Left ventricle myocardium inferior (tissue), 1 donor: ENCODE measurements at places on chromosomes 12 and 14. TPM values are rescaled to one million over a fixed set of nuclear protein-coding genes. Genes with fewer than 3 reads are reported as not detected.
A peak's percentile ranks its signal among the peaks of the same experiment; 100 is the strongest.

FCF1 gene
- total RNA-seq: 42.7 TPM

REP15 gene
- 5.5 TPM for total RNA-seq

POTEM gene
- not detected for total RNA-seq

PRPH gene
- not detected for total RNA-seq

CD9 gene
- 55.5 TPM for total RNA-seq

SH2B3 gene
- total RNA-seq: 50.5 TPM

CHD8 gene
- 27.9 TPM for total RNA-seq

LGALS3 gene
- 194 TPM for total RNA-seq

DNA sequence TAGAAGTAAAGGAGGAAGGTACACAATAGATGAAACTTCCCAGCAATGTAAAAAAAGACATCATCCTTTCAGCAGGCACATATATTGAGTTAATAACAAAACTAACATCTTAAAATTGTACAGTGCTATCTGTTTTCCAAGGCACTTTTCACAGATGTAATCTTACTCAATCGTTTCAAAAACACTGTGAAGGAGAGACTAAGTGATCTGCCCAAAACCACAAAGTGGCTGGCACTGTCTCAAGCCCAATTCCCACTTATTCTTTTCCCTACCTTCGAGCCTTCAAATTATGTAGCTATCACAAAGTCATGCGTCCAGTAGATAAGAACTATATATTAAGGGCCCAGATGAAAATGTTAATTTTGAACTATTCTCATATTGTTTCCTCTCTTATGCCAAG, 193.6 kb upstream of the RASSF8 start:
- no peaks in the 10 kb centered on the region for H3K36me3 ChIP-seq
- no peaks in the 10 kb centered on the region for H3K4me1 ChIP-seq
- no peak for DNase-seq
- no peak overlapping the region for H3K4me3 ChIP-seq
- no peaks in the 10 kb centered on the region for H3K27me3 ChIP-seq

- H3K27ac ChIP-seq: peak overlapping the region; percentile 64
- no peak overlapping the region for H3K4me3 ChIP-seq
- H3K36me3 ChIP-seq: no peaks in the 10 kb centered on the region
- no peaks in the 10 kb centered on the region for H3K27me3 ChIP-seq
- H3K4me1 ChIP-seq: peaks cover 32% of the 10 kb centered on the region
- no peak for DNase-seq
These were observed 115.3 kb downstream of the RAD51B start for GRCh38 chr14:67934862-67935261.

GRCh38 chr14:101082436-101083384, 179.2 kb upstream of the RTL1 start:
- no peak overlapping the region for H3K4me3 ChIP-seq
- peaks cover 77% of the 10 kb centered on the region for H3K27me3 ChIP-seq
- peaks cover 3% of the 10 kb centered on the region for H3K4me1 ChIP-seq
- no peak for DNase-seq
- no peak overlapping the region for H3K27ac ChIP-seq

GRCh38 chr12:58815235-58815634, 105.1 kb downstream of the LRIG3 start:
- H3K36me3 ChIP-seq: no peaks in the 10 kb centered on the region
- H3K27me3 ChIP-seq: no peaks in the 10 kb centered on the region
- no peak overlapping the region for H3K4me3 ChIP-seq
- H3K27ac ChIP-seq: no peak overlapping the region
- DNase-seq: no peak

DNA sequence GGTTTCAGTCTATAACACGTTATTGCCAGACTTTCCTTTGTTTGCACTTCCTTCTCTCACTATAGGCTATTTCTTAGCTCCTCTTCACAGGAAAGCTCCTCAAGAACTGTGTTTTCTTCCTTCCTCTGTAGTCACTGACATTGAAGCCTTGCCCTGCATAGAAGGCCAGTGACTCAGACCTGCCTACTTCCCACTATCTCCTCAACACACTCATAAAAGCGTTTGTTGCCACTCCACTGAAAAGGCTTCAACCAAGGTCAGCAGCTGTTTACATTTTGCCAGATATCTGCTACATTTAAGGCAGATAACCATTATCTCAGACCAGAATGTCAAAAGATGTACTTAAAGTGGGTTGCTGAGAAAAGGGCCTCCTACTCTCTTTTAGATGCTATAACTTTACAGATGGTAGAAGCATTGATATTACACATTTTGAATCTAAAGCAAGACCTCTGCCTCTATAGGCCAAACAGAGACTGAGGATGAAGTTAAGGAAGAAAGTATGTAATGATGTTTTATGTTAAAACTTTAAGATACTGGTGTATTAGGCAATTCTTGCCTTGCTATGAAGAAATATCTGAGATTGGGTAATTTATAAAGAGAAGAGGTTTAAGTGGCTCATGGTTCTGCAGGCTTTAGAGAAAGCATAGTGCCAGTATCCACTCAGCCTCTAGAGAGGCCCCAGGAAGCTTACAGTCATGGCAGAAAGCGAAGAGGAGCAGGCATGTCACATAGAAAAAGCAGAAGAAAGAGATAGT, 233.3 kb upstream of the FLRT2 start:
- H3K27me3 ChIP-seq: no peaks in the 10 kb centered on the region
- no peaks in the 10 kb centered on the region for H3K36me3 ChIP-seq
- no peak for DNase-seq
- H3K27ac ChIP-seq: no peak overlapping the region
- H3K4me3 ChIP-seq: no peak overlapping the region

- no peak for DNase-seq
- peaks cover 95% of the 10 kb centered on the region for H3K4me1 ChIP-seq
- H3K27ac ChIP-seq: peak overlapping the region; percentile 81
These were observed 24.7 kb downstream of the SUSD6 start for GRCh38 chr14:69635981-69636639.

DNA sequence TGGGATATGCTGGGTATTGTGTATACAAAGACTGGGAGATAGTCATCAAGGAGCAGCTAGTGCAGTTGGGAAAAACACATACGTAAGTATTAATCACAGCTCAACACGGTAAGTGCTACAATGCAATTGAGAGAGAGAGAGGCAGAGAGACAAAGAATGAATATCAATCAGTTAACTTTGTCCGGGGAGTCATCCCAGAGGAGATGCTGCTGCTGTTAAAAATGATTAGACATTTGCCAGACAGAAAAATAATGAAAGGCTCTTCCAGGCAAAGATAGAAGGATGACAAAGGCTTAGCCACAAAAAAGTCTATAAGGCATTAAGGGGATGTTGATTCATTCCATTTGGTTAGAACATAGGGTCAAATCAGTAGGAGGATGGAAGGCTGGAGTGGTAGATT, 45.1 kb downstream of the AKAP6 start:
- no peaks in the 10 kb centered on the region for H3K36me3 ChIP-seq
- peaks cover 8% of the 10 kb centered on the region for H3K4me1 ChIP-seq
- no peak overlapping the region for H3K27ac ChIP-seq

DNA sequence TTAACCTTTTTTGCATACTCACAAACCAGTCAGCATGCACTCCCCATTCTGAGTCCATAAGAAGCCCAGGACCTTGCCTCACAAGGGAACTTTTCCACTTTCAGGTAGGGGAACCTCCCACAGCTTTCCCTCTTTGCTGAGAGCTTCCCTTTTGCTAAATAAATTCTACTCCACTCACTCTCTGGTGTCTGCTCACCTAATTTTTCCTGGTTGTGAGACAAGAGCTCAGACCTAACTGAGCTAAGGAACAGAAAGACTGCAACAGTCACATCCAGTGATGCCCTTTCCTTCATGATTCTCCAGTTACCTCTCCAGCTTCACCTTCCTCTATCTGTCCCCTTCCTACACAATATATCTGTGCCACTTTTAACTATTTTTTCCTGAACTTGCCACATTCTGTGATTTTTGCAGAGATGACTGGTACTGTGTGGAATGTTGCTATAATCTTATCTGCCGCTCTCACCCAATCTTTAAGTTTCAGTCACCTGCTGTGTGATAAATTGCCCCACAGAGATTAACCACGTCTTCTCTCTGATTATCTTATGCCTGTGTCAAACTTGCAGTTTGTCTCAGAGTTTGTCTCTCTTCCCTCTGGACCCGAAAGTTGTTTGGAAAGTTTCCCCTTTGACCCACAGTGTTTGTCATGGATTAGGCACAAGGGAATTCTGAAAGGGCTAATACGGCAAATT, 737.1 kb upstream of the FLRT2 start:
- no peak overlapping the region for H3K4me3 ChIP-seq
- no peaks in the 10 kb centered on the region for H3K4me1 ChIP-seq
- no peaks in the 10 kb centered on the region for H3K27me3 ChIP-seq
- no peaks in the 10 kb centered on the region for H3K36me3 ChIP-seq
- no peak overlapping the region for H3K27ac ChIP-seq
- DNase-seq: no peak

GRCh38 chr14:76551906-76552305, 176.0 kb downstream of the ESRRB start:
- peaks cover 11% of the 10 kb centered on the region for H3K27me3 ChIP-seq
- no peaks in the 10 kb centered on the region for H3K36me3 ChIP-seq
- no peak for DNase-seq
- no peaks in the 10 kb centered on the region for H3K4me1 ChIP-seq

GRCh38 chr14:74324931-74325361, 22.2 kb upstream of the ABCD4 start:
- DNase-seq: no peak
- H3K27me3 ChIP-seq: peaks cover 29% of the 10 kb centered on the region
- H3K4me3 ChIP-seq: no peak overlapping the region
- no peaks in the 10 kb centered on the region for H3K36me3 ChIP-seq

- H3K27ac ChIP-seq: no peak overlapping the region
- DNase-seq: no peak
- H3K4me3 ChIP-seq: no peak overlapping the region
These were observed 135.8 kb upstream of the PLXNC1 start for GRCh38 chr12:94012590-94012989.

DNA sequence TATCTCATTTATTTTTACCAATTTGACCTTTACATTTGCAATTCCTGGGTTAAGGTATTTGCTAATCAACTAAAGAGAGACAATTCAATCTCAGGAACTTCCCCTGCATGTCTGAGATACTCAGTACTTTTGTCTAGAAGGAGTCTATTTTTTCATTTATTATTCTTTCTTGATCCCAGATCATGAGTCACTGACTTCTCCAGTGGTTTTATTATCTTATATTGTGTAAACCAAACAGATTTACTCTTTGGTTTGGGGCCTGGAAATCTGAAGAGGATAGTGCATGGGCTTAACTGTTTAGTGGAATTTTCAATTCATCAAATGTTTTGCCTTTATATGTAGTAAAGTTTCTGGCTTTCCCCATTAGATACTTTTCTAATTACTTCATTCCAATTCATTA, 185.4 kb downstream of the ALG10B start:
- no peaks in the 10 kb centered on the region for H3K36me3 ChIP-seq
- no peak for DNase-seq
- no peak overlapping the region for H3K27ac ChIP-seq
- H3K4me1 ChIP-seq: no peaks in the 10 kb centered on the region

- no peak for DNase-seq
- H3K27ac ChIP-seq: no peak overlapping the region
These were observed 31.8 kb downstream of the PAH start for GRCh38 chr12:102885043-102885932.

DNA sequence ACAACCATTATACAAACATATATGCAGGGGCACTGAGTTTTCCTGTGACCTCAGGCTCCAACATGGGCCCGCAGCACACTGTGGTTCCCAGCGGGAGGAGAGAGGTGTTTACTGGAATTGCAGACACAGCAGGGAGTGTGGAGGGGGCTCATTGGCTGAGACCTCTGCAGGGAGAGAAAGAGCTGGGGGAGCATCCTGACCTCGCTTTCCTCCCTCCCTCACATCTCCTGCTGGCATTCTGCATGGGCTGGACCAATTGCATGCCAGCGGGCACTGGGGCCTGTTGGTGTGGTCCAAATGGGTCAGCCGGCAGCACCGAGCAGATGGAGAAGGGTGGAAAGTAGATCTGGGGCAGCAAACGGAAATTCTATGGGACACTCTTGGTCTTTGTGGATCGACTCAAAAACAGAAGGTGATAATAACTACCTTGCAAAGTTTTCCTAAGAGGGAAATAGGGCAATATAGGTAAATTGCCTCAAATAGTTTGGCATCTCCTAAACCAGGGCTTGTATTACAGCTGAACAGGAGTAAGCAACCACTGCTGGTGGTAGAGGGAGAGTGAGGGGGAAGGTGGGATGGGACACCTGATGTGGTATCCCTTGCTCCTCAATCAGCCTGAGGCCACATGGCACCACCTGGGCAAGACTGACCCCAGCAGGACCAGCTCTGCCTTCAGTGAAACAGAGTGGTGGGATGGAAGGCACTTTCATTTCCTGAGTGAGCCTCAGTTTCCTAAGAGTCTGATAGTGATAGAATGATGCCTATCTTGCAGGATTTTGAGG, 86.9 kb downstream of the NTF3 start:
- H3K27ac ChIP-seq: no peak overlapping the region
- H3K4me3 ChIP-seq: no peak overlapping the region
- H3K4me1 ChIP-seq: no peaks in the 10 kb centered on the region
- no peaks in the 10 kb centered on the region for H3K36me3 ChIP-seq

DNA sequence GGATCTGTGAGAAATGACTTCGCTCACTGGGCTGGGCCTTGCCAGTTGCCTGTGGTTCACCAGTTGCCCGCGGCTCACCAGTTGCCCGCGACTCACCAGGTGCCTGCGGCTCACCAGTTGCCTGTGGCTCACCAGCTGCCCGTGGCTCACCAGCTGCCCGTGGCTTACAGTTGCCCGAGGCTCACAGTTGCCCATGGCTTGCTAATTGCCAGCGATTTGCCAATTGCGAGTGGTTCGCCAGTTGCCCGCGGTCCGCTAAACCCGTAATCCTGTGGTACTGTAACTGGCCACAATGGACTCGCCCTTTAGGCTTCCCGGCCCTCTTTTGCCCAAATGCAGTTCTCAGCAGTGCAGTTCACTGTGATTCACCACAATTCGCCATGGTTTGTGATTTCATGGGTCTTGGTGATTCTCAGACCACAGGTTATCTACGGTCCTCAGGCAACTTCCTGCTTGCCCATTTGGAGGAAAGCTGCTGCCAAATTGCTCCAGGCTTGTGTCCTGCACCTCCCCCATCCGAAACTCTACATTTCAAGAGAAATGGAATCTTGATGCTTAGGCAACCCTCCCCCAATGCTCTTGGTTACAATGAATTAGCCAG, 15.0 kb upstream of the MEG3 start:
- H3K27ac ChIP-seq: no peak overlapping the region
- no peaks in the 10 kb centered on the region for H3K4me1 ChIP-seq
- H3K36me3 ChIP-seq: no peaks in the 10 kb centered on the region
- no peak for DNase-seq

- peaks cover 3% of the 10 kb centered on the region for H3K4me1 ChIP-seq
- H3K27me3 ChIP-seq: peaks cover 4% of the 10 kb centered on the region
- no peak overlapping the region for H3K27ac ChIP-seq
- no peak for DNase-seq
These were observed 12.5 kb upstream of the MAP4K5 start for GRCh38 chr14:50544911-50545310.

GRCh38 chr12:108798551-108799221, 58.7 kb downstream of the SSH1 start:
- H3K4me3 ChIP-seq: no peak overlapping the region
- H3K27me3 ChIP-seq: no peaks in the 10 kb centered on the region
- peaks cover 60% of the 10 kb centered on the region for H3K36me3 ChIP-seq
- H3K4me1 ChIP-seq: peaks cover 72% of the 10 kb centered on the region
- no peak for DNase-seq
